ENCODE measurements at places on chromosomes 12 and 14.
A peak's percentile ranks its signal among the peaks of the same experiment; 100 is the strongest.

DNA sequence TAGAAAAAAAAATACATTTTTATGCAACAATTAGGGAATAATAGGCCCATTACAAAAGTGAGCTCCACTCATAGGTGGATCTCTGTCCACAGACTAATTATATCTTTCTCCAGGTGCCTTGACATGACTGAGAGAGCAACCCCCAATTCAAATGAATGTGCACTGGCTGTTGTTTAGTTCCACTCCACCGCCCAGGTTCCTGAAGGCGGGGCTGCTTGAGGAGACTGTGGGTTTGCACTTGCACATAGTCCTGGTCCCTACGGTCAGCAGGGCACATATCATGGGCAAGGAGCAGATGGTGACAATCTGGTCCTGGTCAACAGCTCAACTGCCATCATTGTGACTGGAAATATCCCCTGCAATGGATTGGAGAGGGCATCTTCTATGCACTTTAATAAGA lies 195.6 kb upstream of the PWP1 start:
- DNase-seq, result no peak

DNA sequence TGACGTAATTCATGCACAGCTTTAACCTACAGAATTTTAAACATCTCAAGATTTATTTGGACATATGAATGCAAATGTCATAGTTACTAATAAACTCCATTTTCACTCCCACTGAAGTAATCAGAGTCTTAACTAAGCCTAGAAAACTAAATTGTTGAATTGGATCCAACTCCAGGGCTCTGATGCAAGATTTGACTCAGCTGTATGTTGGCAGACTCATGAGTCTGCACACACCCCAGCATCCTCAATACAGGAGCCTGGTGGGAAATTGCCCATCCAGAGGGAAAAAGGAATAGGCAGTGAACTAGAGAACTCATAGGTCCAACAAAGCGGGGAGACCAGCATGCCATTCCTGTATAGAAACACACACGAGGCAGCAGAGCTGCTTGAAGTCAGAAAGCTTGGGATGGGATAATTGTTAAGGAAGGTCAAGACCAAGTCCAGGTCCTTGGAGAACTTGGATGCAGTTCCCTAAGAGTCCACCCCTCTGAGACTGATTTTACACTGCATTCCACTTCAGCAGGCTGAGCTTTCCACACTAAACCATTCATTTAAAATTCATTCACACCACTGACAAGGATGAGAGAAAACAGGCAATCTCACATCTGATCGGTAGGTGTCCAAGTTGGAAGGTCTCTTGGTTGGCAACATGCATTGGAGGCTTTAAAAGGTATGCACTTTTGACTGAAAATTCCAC lies 14.4 kb downstream of the TMTC1 start:
- peak; percentile 84 for DNase-seq

- DNase-seq, result no peak
Observed at GRCh38 chr12:118319627-118320026, 53.1 kb downstream of the TAOK3 start.

DNA sequence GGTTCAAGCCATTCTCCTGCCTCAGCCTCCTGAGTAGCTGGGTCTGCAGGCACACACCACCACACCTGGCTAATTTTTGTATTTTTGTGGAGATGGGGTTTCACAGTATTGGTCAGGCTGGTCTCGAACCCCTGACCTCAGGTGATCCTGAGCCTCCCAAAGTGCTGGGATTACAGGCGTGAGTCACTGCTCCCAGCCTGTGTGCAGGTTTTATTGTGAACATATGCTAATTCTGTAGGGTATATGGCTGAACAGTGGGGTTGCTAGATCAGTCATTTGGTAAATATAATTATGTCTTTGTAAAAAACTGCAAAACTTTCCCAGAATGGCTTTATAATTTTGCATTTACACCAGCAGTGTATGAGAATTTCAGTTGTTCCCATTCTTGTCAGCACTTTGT lies 85.9 kb downstream of the RCOR1 start:
- DNase-seq, result no peak

GRCh38 chr14:33390335-33390734 lies 451.7 kb downstream of the NPAS3 start:
- DNase-seq, result no peak

DNA sequence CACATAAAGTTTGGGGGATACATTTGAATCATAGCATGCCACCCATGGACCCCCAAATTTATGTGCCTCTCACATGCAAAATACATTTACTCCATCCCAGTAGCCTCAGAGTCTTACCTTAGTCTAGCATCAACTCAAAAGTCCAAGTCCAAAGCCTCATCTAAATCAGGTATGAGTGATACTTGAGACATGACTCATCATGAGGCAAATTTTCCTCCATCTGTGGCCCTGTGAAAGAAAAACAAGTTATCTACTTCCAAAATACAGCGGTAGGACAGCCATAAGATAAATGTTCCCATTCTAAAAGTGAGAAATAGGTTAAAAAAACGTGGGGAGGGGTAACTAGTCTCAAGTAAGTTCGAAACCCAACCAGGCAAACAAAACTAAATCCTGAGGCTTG lies 444.2 kb downstream of the SNAPC1 start:
- no peak for DNase-seq

- no peak for DNase-seq
Observed at GRCh38 chr12:111242184-111242583, 126.7 kb downstream of the PHETA1 start.

GRCh38 chr12:114266536-114266935 lies 139.4 kb downstream of the TBX5 start:
- no peak for DNase-seq

DNA sequence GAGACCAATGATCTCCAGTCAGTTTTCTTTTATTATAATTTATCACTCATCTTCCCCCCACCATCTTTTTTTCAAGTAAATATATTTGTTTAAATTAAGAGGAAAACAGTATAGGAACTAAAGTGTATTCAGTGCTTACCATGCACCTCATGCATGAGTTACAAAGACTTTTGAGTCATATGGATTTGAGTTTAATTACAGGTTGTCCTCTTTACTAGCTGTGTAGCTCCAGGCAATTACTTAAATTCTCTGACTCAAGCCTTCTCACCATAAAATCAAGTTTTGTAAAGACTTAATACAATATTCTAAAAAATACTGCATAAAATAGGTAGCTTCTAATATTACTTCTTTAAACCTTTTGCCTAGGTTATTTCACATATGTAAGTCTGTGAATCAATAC lies 251.3 kb downstream of the SLC16A7 start:
- no peak for DNase-seq
